ENCODE measurements at places on chromosomes 2 and 18.

- DNase-seq = no peak
Measured at GRCh38 chr2:73894475-73894850, 1.7 kb downstream of the ACTG2 start.

GRCh38 chr2:30218814-30219213 lies 12.5 kb upstream of the LBH start:
- DNase-seq = no peak

- DNase-seq = no peak
Measured at GRCh38 chr2:232018181-232018580, 56.7 kb downstream of the DIS3L2 start.

DNA sequence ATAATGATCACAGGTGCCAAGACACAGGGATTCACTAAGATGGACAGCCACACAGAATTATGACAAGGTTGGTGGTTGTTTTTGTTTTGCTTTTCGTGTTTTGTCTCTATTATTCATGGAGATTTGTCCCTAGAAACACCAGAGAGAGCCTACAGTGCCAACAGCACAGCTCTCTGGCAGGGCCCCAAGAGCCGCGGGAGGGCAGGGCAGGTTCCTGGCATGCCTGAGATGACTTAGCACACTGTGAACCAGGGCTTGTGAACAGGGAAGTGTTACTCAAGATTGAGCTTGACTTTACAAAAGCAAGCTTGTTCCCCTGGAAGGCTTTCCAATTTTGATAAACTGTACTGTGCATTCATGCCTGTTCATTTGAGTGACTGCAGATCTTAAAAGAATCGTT lies 437.4 kb upstream of the SALL3 start:
- no peak for DNase-seq

GRCh38 chr2:60958800-60959199 lies 58.7 kb upstream of the PEX13 start:
- DNase-seq = no peak

DNA sequence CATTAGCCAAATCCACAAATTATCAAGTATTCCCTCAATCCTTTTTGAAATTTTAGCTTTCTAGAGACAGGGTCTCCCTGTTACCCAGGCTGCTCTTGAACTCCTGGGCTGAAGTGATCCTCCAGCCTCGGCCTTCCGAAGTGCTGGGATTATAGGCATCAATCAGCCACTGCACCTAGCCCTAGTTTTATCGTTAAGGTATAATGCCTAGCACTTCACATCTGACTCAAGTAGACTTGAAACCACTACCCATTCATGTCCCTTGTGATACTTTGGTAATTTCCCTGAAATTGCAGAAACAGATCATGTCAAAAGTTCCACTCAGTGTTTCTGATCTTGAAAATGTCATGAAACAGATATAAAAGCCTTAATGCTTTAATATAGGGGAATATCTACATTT lies 26.3 kb downstream of the MEX3C start:
- DNase-seq = no peak

GRCh38 chr2:102094917-102095316 lies 47.6 kb upstream of the IL1R1 start:
- DNase-seq = peak; percentile 23

GRCh38 chr2:41958775-41959174 lies 89.0 kb upstream of the PKDCC start:
- DNase-seq = no peak

DNA sequence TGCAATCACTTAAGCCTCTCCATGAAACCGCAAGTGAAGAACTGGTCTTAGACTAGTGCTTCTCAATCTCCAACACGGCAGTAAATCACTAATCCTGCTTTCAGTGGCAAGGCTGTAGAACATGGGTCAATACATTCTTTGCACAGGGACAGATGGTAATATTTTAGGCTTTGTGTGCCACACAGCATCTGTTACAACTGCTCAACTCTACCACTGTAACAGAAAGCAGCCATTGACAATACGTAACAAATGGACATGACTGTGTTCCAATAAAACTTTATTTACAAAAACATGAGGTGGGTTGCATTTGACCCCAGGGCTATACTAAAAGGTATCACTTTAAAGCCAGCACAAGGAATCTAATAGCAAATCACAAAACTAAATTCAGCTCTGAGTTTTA lies 51.1 kb downstream of the RNF152 start:
- DNase-seq = no peak

- DNase-seq = no peak
Measured at GRCh38 chr2:150911766-150912280, 349.8 kb downstream of the RBM43 start.

- DNase-seq = no peak
Measured at GRCh38 chr18:63700501-63700900, 2.3 kb upstream of the SERPINB11 start.

DNA sequence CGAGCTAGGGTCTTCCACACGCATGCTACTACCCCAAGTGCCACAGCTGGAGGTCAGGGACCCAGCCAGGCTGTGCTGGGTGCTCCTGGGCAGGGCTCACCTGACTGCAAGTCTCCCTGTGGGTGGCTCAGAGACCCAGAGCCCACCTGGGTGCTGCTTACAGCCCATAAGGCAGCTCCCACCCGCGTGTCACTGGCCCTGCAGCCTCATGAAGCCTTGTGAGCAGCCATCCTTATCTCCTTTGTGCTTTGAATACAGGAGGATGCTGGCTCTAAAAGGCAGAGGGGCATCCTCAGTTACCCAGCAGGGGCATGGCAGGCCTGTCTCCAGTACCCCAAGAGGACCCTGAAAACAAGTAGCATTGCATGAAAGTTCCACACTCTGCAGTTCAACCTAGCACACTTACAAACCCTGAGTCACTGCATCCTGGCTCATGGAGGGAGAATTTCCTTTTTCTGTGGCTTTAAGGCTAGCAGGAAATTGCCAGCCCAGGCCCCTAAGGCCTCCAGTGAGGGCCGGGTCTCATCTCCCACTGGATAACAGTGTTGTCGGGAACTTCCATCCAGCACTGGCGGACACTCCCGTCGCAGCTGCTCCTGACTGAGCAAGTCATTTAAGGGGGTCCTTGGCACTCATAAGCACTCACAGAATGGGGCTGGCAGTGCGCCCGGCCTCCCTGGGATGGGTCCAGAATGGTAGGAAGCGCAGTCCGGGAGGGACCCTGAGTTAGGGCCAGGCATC lies 137.1 kb downstream of the RPIA start:
- DNase-seq = no peak

DNA sequence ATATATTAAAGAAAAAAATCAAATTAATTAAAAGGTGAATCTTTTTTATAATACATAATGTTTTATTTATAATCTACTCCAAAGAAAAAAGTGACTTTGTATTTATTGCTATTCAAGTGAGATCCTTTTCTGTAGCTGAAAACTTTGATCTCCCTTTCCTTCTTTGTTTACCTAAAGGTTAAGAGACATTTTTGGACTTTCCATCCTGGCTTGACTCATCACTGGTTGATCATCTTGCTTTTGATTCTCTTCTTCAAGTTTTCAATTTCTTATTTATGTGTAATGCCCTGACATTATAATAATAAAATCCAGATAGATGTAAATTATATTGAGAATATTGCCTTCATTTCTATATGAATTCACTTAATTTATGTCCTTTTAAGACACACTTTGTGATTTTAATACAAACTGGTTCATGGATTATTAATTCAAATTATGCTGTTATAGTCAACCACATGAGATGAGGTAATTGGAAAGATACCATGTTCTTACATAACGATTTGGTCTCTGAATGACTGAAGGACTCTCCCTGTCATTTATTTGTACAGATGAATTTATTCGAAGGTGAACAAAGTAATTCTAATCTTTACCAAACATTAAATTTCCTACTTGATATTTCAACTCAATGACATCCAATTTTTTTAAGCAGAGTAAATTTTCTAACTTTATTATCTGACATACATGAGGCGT lies 184.4 kb downstream of the TGIF1 start:
- no peak for DNase-seq

- DNase-seq = no peak
Measured at GRCh38 chr2:176187200-176187898, 1.1 kb upstream of the HOXD1 start.

DNA sequence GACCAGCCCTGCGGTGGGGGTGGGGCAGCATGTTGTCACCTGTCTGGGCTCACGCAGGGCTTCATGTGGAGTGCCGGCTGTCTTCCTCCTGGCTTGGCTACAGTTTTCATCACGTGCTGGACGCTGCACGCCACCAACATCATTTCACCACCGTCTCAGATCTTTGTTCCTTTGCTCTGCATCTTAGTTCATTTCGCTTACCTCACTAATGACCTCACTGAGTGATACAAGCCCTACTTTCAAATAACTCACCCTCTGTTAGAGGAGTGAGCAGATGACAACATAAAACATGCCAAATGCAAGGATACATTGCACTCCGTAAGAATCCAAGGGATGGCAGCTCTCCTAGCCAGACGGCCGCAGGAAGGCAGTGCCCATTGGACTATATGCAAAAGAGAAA lies 527.5 kb downstream of the GALR1 start:
- DNase-seq = no peak

- no peak for DNase-seq
Measured at GRCh38 chr18:35974181-35974580, 1.7 kb downstream of the RMP24 start.

DNA sequence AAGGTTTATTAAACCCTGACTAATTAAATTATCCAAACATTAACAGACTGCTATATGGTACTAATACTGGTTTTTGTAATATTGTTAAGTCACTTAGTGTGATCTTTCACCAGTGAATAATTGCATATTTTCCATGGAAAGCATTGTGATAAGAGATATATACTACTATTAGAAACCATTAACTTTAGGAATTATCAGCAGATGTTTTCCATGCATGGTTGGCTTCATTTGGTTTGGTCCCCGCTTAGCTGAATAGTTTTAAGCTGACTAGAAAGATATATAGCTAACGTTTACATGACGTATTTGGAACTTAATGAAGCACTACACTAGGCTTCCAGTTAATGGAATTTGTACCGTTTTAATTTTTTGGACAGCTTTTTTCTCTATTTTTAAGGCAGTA lies 37.9 kb downstream of the LCLAT1 start:
- no peak for DNase-seq

- no peak for DNase-seq
Measured at GRCh38 chr2:11408959-11409571, 56.9 kb downstream of the E2F6 start.

DNA sequence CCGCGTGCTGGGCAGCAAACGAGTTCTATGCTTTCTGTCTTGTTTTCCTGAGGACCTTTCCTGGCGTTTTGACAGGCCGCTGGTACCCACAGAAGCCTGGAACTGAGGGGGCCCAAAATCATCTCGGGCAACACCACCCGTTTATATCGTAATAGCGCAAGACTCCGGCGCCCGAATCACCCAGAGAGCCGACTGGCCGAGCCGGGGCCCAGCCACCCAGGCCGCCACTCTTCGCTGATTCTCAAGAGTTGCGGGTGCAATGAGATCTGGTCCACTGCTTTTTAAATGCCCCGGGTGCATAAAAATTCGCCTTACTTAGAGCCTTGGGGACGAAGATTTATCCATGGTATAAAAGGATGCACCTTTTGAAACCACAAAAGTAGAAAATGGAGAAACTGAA lies 6.2 kb upstream of the SPATA3 start:
- DNase-seq = no peak

DNA sequence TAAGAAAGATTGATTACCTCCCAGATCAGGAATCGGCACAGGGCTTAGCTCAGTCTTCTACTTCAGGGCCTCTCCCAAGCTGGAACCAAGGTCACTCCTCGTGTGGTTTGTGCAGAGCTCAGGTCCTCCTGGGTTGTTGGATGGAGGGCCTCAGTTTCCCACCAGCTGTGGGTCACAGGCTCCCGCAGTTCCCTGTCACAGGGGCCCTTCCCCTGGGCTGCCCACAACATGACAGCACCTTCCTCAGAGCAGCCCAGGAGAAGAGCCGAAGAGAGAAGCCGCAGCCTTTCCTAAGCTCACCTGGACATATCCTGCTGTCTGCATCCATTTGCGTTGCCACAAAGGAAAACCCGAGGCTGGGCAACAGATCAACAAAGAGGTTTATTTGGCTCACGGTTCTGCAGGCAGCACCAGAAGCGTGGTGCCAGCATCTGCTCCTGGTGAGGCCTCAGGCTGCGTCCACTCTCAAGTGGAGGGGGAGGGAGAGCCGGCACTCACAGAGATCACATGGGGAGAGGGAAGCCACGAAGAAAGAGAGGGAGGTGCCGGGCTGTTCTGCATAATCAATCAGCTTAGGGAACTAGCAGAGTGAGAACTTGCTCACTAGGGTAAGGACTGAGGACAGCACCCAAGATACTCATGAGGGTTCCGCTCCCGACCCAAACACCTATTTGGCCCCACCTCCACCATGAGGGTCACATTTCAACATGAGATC lies 13.0 kb upstream of the ALLC start:
- DNase-seq = no peak

DNA sequence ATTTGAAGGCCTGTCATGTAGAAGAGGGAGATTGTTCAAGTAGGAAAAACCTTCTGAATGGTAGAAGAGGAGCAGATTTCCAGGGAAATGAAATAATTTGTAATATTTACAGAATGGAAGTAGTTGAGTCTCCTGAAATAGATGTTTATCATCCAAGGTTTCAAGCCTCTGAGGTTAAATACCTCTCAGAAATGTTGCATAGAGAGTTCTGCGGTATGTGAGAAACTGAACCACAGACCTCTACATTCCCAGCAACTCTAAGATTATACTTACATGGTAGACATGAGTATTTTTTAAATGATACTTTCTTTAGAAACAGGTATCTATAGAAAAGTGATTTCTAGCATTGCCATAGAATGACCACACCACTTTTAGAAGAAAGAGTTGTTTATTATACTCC lies 379.8 kb upstream of the FANCL start:
- DNase-seq = no peak

- DNase-seq = no peak
Measured at GRCh38 chr2:107719836-107720235, 106.9 kb upstream of the RGPD4 start.

DNA sequence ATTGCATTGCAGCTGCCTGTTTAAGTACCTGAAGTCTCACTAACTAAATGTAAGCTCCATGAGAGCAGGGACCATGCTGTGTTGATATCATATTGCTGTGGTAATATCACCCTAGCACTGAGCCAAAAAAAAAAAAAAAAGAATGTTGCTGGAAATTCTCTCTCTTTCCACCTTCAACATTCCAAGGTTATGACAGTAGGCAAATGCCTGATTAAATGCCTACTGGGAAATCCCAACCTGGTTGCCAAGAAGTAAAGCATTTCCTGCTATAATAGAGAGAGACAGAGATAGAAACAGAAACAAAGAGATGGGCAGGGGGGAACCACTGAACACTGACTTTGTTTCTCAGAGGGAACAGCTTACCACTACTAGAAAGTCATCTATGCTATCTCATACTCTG lies 1604.2 kb downstream of the LRP1B start:
- DNase-seq = no peak
